Fibroblast of upper back skin (primary cell): ENCODE measurements at places on chromosomes 3 and 15.

DNA sequence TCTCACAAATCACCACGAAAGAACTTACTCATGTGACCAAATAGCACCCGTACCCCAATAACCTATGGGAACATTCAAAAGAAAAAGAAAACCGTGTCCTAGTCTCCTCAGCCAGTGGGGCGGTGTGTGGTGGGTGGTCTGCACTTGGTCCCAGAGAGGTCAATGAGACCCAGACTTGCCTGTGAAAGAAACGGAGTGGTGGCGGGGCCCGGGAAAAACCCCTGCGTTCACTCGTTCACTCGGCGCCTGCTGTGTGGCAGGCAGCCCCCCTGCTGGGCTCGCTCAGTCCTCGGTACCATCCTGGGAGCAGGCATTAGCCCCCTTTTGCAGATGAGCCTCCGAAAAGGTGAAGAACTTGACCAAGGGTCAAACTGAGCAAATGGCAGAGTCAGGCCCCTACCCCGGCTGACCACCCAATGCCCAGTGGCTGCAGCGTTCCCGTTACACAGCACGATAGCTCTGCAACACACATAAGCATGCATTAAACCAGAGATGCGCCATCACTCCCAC is 36.0 kb downstream of the ZDHHC19 start:
- no peak for DNase-seq

DNA sequence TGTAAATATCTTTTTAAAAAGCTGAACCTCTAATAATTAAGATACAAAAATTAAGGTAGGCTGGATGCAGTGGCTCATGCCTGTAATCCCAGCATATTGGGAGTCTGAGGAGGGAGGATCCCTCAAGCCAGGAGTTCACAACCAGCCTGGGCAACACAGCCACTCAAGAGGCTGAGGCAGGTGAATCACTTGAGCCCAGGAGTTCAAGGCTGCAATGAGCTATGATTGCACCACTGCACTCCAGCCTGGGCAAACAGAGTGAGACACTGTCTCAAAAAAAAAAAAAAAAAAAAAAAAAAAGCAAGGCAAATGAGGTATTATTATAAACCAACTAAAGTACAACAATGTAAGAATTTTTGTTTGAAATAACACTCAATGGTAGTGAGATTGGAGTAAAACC is 47.6 kb downstream of the EFHB start:
- no peak for DNase-seq

GRCh38 chr15:29871401-29871800 is 49.1 kb upstream of the TJP1 start:
- DNase-seq: no peak

- DNase-seq: peak; percentile 66
Measured at GRCh38 chr3:183766745-183767606, 58.4 kb downstream of the MAP6D1 start.

GRCh38 chr3:31410411-31410810 is 122.3 kb upstream of the STT3B start:
- no peak for DNase-seq

DNA sequence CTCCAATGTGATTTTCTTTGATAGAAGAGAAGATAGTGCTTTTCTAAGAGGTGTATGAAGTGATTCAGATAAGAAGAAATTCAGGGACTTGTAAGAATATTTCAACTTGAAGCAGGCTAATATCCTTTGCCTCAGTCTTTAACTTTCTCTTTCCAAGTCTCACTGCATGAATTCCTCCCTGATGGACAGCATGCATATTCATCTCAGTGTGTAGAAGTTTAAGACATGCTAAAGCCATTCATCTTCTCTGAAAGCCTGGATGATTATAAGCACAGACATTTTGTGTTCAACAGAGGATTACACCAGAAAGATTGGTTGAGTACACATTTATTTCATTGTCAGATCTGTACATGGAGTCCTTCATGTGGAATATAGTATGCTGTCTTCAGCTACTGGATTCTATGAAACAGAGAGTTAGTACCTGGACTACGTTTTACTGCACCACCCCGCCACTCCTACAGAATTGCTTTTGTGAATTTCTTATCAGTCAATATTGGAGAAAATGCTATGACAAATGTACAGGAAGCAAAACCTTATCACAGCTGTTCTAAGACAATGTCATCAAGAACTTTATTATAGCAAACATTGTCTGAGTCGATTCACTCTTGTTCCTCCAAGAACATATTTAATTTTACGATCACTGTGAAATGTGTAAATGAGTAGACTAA is 1346.1 kb downstream of the OTOL1 start:
- DNase-seq: no peak

- no peak for DNase-seq
Measured at GRCh38 chr15:43251185-43251870, 15.4 kb downstream of the TGM5 start.

- no peak for DNase-seq
Measured at GRCh38 chr3:150393745-150394144, 14.4 kb upstream of the TSC22D2 start.

DNA sequence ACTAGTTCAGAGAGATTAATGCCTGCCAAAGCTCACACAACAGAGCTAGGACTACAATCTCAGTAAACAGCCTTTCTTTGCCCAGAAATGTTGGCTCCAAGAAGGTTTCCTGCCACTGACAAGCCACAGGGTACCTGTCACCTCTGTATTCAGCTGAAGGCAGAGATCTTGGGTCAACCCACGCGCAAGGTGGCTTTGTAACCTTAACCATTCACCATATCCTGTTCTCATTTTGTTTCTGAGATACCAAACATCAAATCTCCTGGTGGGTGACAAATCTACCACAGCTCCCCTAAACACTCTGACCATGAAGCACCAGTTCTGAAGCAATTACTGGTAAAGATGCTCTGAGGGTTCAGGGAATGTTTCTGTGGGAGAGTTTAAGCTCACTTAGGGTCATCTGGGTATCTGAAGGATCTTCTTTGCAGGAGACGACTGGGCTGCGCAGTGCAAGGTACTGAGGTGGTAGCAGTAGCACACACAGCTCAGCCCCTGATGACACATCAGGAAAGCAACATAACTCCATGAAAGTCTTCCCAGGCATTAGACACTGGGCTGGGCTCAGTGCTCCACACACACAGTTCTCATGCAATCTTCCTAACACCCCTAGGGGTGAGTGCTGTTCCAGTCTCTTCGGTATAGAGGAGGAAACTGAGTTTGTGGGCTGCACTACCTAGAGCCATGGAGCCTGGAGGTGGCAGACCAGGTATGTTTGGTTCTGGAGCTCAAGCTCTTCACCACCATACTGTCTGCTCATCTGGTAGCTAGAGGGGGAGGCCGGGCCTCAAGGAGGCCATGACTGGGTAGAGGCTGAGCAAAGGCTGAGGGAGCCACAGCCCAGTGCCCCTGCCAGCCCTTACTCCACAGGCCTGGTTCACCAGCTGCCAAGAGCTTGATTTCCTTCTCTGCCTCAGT is 7.7 kb downstream of the CXCR6 start:
- DNase-seq: no peak

DNA sequence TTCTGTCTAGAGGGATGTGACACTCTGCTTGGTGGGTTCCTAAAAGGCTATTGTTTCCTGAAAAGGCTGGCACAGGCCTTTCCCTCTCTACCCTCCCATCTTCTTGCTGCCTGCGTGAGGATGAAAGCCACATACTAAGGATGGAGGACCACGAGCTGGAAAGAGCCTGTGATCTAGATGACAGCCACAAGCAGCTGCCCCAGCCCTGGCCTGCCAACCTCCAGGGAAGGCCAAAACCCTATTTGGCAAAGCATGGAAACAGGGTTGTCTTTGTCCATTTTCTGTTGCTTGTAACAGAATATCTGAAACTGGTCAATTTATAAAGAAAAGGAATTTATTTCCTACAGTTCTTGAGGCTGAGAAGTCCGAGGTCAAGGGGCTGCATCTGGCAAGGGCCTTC is 144.5 kb downstream of the FBLN2 start:
- no peak for DNase-seq

DNA sequence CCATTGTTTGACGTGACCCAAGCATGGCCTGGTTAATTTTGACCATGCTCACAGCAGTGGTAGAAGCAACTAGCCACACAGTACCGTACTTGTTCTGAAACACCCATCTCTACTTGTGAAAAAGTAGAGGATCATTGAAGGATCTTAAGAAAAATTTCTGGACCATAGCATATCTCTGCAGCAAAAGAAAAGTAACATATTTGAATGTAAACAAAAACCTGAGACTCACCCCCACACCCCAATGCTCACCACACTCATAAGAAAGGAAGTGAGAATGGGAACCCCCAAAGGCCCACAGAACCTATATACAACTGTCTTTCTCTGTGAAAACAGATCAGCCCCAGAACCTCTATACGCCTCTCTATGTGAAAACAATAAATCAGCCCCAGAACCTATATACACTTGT is 33.8 kb upstream of the TFRC start:
- DNase-seq: no peak
